ENCODE measurements at places on chromosomes 7 and 10.

DNA sequence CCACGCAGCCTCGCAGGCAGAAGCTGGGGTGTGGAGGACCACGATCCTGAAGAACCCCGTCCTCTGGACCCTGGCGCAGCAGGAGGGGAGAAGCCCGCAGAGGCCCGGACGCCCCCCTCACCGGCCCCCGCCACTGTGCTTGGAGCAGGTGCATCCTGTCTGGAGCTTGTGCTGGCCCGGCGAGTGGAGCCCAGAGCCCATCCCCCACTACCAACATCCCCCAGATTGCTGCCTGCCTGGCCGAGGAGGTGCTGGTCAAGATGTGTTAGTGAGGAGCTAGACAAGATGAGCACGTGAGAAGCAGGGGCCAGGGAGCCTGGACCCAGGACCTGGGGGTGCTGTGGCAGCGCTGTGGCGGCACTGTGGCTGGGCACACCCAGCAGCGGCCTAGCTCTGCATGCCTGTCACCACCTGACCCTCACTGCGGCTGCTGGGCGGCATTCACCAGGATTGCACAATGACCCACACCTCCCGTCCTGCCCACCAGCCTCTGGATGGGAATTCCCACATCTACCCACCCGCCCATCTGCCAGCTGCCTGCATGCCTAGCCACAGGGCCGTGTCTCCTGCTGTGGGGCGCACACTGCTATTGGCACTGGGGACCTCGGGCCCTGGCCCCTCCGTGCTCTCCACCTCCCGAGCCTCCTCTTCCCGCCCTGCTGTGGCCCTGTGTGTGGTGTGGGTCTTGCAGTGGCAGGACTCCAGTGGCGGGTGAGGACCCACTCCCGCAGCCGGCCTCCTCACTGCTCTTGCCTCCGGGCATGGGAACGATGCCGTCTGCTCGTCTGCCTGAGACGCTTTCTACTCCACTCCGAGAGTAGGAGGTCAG, 11.8 kb downstream of the GPR146 start:
- DNase-seq, result no peak

DNA sequence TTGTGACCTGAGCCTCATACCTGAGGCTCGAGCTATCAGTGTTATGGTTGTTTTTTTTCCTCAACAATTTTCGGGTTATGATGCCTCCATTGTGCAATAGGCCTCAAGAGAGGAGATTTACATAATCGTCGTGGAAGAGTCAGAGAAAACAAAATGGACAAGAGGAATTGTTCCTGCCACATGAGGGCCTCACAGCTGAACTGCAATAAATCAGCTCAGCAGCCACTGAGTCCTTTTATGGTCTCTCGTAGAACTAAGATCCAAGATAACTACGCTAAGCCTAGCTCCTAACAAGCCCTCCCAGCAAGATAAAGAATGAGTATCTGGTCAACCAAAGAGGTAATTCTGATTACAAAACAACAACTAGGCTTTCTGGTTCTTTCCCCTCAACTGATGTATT, 336.8 kb downstream of the WDR11 start:
- DNase-seq, result no peak

GRCh38 chr7:131556053-131556908, at the start of gene PODXL:
Gene PODXL, minus strand, starts transcription at chr7:131556628. Its CDS starts 269 bp downstream, at chr7:131556359.
- DNase-seq, result no peak

DNA sequence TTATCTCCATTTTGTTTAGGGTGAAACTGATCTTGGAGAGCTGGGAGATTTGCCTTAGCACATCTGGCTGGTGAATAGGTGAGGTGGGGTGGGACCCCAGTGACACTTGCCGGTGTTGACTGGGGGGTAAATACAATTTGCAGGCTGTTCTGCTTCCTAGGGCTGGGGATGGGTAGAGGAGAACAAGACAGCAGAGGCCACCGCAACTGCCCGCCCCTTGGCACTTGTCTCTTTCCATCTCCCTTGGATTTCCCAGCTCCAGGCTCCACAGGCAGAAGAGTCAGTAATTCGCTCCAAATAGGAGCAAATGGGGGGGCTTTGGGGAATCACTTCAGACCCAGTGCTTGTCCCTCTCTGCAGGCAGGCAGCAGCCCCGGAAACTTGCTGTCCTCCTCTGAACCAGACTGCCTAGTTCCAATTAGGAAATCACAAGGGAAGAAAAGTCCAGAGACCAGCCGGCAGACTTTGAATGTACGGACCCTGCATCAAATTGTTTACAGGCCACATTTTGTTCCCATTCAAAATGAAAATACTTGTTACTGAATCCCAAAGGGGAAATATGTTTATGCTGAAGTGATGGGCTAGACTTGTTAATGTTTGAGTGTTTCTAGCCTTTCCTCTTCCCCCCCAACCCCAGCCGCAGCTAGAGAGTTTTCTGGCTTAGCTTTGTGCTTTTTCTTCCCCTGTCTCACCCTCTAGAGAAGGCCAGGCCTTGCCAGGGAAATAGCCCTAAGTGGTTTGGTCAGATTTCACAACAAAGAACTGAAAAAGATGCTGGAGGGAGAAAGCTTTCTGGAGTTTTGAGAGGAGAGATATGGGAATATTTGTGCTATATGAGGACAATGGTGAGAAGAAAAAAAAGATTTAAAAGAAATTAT, 10.0 kb upstream of the INPP5F start:
- no peak for DNase-seq

- DNase-seq, result no peak
Measured at GRCh38 chr10:113108194-113108835, 158.3 kb downstream of the TCF7L2 start.

DNA sequence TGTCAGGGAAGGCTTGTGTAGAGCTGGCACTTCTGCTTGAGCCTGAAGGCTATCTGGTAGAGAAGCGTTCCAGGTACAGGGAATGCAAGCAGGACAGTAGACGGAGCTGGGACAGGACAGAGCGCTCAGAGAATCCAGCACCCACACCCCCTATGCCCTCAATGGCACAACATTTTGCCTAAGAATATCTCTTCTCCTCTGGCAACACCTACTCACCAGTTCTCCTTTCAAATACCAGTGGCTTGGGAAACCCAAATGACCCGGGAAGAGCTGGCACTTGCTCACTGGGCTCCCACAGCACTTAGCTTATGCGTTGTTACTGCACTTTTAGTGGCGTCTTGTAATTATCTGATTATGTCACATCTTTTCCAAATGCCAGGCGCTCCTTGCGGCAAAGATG, 118.6 kb downstream of the RNF216 start:
- DNase-seq, result no peak

Measured in stimulated activated CD4-positive, alpha-beta T cell treated with anti-CD3 and anti-CD28 coated beads, Interleukin-15, amount 100 ng/mL, for 48 hours (primary cell).